ENCODE measurements at places on chromosomes 7 and 10.

DNA sequence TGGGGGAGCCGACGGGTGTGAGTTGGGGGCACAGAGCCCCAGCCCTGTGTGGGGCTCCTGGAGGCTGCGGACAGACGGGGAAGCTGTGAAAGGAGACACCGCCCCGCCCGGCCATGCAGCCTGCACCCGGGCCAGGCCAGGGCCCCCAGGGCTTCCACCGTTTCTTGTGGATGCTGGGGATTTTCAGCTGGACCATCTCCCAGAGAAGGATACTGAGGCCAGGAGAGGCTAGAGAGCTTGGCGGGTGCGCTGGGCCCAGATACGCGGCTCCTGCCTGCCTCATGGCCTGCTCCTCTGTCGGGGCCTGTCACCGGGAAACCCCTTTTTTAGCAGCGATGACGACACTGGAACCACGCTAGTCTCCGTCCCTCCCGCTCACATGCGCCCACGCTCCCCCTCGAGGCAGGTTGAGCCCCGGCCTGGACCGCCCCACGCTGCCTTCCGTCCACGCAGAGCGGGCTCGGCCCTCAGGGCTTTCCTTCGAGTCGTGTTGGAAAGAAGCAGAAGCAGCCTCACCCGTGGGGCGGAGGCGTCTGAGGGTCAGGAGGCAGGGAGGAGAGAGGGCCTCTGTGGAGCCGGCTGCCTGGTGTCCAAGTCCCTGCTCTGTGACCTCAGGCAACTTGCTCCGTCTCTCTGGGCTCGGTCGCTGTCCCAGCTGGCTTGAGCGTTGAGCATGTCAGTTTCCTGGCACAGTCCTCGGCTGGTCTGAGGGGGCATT lies 11.7 kb downstream of the TMEM184A start:
- peak; percentile 22 for DNase-seq

DNA sequence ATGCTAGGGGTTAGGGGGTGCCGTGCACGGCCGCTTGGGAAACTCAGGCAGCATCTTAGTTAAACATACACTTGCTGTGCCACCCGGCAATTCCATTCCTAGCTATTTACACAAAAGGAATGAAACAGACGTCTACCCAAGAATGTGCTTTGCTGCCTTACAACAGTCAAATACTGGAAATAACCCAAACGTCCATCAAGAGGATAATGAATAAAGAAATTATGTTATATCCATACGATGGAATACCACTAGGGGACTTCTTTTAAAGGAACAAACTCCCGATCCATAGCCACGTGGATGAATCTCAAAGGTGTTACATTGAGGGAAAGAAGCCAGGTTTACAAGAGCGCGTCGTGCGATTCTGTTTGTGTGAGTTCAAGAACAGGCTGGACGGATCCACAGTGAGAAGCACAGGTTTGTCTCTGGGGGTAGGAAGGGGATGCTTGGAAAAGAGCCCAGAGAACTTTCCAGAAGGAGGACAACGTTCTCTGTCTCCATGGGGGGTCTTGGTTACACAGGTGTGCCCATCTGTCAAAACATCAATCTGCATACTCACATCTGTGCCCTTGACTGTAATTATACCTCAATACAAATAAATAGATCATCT lies 41.8 kb downstream of the STK32C start:
- peak; percentile 3 for DNase-seq

DNA sequence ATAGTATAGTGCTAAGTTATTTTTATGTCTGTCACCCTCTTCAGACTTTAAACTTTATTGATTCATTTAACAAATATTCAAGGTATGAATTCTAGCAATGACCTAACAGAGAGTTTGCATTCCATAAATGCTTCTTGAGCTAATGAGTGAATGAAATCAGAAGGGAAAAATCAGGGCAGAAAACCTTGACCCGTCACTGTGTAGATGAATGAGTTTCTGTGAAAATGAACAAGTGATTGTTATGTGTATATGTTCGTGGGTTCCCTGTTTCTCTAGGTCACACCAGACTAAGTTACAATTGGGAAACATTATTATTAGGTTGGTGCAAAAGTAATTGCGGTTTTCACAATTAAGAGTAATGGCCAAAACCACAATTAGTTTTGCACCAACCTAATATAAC lies 30.1 kb downstream of the APBB1IP start:
- no peak for DNase-seq

- DNase-seq, result no peak
Measured at GRCh38 chr10:63965846-63966245, 444.6 kb downstream of the REEP3 start.

GRCh38 chr7:3861941-3862340 lies 560.9 kb downstream of the SDK1 start:
- DNase-seq, result no peak

Measured in activated CD8-positive, alpha-beta memory T cell treated with anti-CD3 and anti-CD28 coated beads, Interleukin-2, amount 50 U/mL, for 4 hours (primary cell).